ENCODE measurements at places on chromosomes 5 and 9. TPM values are rescaled to one million over a fixed set of nuclear protein-coding genes. Genes with fewer than 3 reads are reported as not detected.

DNA sequence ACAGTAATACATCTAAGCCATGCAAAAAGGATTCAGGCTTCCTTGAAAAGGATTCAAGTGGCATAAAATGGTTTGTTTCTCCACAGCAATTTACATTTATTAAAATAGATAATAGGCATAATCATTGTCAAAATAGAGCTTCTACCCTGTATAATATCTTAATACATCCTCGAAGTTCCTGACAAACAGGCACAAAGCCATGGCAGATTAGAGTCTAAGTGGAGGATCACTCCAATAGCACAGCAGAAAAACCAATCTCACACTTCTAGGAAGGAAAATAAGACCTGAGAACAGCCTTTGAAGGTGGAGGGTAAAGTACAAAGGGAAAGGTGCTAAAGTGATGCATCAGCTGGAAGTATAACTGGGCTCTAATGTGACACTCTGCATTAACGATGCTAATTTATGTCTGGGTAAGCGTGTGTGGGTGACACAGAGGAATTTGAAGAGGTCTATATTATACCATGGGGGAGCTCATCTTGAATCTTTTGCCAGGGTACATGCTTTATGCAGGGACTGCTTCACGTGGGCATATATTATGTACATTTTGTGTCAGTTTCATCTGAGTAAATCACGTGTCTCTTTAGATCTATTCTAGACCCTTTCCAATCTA, 28.8 kb downstream of the PPP2R2B start:
- DNase-seq: no peak

DNA sequence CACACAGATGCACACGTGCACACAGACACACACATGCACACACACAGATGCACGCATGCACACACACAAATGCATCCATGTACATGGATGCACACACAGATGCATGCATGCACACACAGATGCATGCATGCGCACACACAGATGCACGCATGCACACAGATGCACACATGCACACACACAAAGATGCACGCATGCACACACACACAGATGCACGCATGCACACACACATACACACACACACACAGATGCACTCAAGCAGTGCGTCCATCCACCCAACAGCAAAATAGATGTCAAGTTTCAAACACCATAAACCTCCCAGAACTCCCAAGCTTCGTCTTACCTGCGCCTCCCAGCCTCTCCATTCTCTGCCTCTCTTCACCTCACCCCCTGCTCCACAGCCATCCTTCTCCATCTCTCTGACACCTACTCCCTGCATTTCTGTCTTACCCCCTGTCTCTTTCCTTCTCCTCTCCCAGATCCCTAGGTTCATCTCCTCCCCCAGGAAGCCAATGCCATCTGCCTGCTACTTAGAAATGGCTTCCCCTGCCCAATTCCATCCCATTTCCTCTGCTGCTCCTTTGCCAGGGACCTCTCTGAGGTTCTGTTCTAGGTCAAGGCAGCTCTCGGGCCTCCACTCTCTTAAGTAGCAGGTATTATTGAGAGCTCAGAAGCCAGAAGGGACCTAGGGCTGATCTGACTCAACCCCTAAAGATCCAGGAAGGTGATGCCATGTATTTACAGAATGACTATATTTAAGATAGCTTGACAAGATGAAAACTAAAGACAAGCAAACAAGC, 297.2 kb downstream of the MED10 start:
- no peak for DNase-seq

GRCh38 chr9:136342181-136343120, 15.1 kb downstream of the GPSM1 start:
- peak; percentile 83 for DNase-seq

DNA sequence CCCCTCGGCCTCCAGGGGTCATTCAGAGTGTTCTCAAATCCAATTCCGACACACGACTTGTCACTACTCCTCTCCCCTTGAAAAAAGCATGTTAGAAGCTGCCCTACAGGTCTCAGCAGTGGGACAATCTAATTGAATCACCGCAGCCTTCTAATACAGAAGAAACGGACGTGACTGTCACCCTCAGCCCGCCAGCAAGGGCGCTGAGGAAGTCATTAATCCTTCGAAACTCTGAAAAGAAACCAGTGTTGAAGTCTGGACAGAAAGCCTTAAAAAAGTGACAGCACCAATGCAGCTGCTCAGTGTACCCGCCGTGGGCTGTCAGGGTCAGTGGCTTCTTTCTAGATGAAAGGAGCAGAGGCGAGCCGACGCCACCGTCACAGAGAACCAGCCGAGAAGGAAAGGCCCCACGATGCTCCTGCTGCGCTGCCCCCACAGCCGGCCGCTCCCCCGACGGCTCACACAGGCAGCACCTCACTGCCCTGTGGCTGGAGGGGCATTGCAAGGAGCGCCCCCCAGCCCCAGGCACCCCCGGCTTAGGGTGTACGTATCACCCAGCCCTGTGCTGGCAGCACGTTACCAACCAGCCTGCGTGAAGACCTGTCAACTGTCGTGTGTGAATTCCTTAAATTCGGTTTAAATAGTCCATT, 5.7 kb downstream of the BRD3OS start:
- DNase-seq: no peak

DNA sequence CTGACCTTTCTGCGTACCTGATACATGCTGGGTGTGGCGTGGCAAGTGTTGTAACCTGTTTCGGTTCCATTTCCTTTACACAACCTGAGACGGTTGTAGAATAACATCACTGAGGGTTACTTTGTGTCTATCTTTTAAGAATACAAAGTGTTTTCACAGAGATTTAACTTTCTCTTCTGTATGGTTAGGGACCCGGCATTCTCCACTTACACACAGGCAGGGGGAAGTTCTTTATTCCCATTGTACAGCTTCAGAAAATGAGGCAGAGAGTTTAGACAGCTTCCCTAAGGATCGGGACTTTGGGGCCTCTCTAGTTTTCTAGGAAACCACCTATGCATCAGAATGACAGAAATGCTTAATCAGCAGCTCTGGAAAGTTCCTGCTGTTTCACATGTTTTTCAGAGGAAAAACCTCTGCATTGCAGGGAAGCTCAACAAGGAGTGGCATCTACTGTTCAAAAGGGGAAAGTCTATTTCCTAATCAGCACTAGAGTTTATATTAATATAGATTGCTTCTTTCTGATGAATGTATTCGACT, 41.3 kb downstream of the CAST start:
- no peak for DNase-seq

DNA sequence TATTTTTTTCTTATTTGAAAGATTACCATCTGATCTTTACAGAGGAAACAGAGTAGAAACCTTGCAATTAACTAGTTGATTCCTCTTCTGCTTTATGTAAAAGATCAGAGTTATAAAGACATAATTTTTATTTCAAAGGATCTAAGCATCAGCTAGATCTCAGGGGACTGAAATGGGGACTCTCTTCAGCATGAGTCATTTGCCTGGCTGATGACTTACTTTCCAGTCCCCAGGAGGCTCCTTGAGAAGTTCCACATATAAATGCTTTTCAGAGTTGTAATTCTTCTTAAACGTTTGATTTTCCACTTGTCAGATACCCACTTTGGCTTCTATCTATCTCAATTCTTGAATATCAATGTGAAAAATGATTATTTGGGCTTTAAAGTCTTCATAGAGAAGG, 389.4 kb downstream of the RAB3C start:
- DNase-seq: peak; percentile 3

- no peak for DNase-seq
These were observed 99.1 kb downstream of the KCNT1 start for GRCh38 chr9:135801070-135801469.

- no peak for DNase-seq
These were observed 18.6 kb upstream of the TJP2 start for GRCh38 chr9:69155341-69156030.

- DNase-seq: peak; percentile 35
These were observed 248.0 kb downstream of the DRD1 start for GRCh38 chr5:175195698-175196656.

- no peak for DNase-seq
These were observed 131.0 kb downstream of the NSG2 start for GRCh38 chr5:174176511-174176910.

GRCh38 chr9:105132606-105133005, 111.8 kb upstream of the SLC44A1 start:
- DNase-seq: peak; percentile 95

GRCh38 chr9:68731857-68732256, 26.8 kb downstream of the PIP5K1B start:
- no peak for DNase-seq

DNA sequence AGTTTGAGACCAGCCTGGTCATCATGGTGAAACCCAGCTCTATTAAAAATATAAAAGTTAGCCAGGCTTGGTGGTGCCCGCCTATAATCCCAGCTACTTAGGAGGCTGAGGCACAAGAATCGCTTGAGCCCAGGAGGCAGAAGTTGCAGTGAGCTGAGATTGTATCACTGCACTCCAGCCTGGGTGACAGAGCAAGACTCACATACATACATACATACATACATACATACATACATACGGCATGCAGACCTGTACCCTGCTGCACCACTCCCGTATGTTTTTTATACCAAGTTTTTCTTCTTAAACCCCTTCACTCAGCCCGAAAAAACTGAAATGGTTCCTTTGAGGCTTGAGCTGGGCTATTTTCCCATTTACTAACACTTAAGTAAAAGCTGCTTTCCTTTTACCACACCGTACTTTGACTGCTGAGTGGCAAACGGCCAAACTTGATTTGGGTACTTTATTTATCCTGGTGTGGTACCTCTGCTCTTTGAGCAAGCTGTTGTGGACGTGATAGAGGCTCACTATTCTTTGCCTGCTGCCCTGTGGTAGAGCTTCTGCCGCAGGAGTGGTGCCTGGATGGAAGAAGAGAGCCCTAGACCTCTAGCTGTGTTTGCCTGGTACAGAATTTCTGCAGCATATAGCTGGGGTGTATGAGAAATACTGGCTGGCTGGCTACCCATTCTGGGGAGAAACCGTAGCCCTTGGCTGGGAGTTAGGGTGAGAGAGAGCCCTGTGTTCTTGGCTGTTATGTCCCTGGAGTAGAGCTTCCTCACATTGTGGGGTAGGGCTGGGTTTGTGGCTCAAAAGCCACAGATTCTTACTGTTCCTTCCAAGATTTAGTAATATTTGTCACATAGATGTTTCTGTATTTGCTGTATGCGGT, 19.4 kb downstream of the IPO11 start:
- no peak for DNase-seq

DNA sequence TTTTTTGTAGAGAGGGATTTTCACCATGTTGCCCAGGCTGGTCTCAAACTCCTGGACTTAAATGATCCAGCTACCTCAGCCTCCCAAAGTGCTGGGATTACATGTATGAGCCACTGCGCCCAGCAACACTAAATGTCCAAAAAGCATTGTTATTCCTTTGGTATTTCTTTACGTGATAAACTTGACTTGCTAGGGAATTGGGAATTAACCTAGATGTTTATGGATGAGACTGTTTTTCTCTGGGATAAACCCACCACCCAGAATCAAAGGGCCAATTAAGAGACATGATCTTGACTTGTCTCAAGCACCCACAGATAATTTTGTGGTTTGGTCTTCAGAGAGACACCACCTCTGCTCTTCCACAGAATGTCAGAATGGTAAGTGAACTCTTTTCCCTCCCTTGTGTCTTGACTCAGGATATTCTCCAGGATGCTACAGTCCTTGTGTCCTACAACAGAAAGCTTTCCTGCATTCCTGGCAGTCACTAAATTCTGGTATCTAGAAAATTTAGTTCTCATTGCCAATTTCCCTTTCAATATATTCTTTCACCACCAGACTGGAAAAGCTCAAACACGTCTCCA, 55.7 kb downstream of the ALDH1A1 start:
- DNase-seq: no peak

- no peak for DNase-seq
These were observed 35.4 kb downstream of the KDM4C start for GRCh38 chr9:6793203-6793602.

DNA sequence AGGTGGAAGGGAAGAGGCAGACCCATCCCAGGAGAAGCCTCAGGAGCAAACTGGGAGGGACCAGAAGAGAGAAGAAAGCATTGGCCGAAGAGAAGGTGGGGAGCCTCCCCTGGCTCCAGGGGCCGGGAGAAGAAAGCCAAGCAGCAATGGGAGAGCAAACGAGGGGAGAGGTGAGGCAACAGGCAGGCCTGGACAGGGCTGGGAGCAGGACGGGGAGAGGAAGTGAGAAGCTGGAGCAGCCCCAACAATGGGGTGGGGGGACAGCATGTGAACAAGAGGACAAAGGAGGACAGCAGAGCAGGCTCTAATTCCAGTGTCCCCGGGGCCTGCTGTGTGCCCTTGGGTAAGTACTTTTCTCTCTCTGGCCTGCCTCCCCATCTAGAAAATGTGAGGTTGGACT, 115.3 kb downstream of the PSD2 start:
- no peak for DNase-seq

GRCh38 chr5:75042522-75042921, 9.8 kb downstream of the GCNT4 start:
- DNase-seq: no peak

GRCh38 chr5:96940586-96940985, 4.7 kb downstream of the LNPEP start:
- peak; percentile 32 for DNase-seq

- no peak for DNase-seq
These were observed 45.3 kb upstream of the CDH9 start for GRCh38 chr5:27083449-27084415.

- DNase-seq: no peak
These were observed 137.5 kb downstream of the ICE1 start for GRCh38 chr5:5560016-5560415.

- peak; percentile 56 for DNase-seq
These were observed 2.3 kb upstream of the TSC1 start for GRCh38 chr9:132946631-132947295.

- peak; percentile 19 for DNase-seq
These were observed 104.1 kb downstream of the GAS1 start for GRCh38 chr9:86843206-86843605.

- DNase-seq: peak; percentile 63
These were observed 132.4 kb upstream of the NIPBL start for GRCh38 chr5:36743891-36744772.

- peak; percentile 88 for DNase-seq
These were observed 229.1 kb upstream of the TBCA start for GRCh38 chr5:78005021-78005785.

GRCh38 chr5:126801174-126801991, 24.4 kb downstream of the LMNB1 start:
- no peak for DNase-seq

Gene TAF11L5
- not detected for total RNA-seq

Gene FIBCD1
- total RNA-seq: 1.1 TPM

Gene C9orf50
- not detected for total RNA-seq

Gene ZNF484
- total RNA-seq: 11.8 TPM

Gene MARCHF11
- not detected for total RNA-seq

Gene ACTBL2
- total RNA-seq: 1.7 TPM

Gene CDO1
- 8.6 TPM for total RNA-seq

Gene SEC24A
- total RNA-seq: 31.7 TPM

Gene PIP5KL1
- 0.28 TPM for total RNA-seq

Gene GLDC
- total RNA-seq: 0.83 TPM

Gene SMIM15
- 101 TPM for total RNA-seq

Gene NR3C1
- total RNA-seq: 62.8 TPM

Gene PCDHB5
- total RNA-seq: 0.28 TPM

Gene LCN1
- total RNA-seq: not detected

Gene ECSCR
- 3.1 TPM for total RNA-seq

Gene SPINK4
- total RNA-seq: not detected

Gene HARS2
- 30.1 TPM for total RNA-seq

All from IMR-90 (cell line).